Hepatocyte (in vitro differentiated cells): ENCODE measurements at places on chromosomes 6 and 20. TPM values are rescaled to one million over a fixed set of nuclear protein-coding genes. Genes with fewer than 3 reads are reported as not detected.
A peak's percentile ranks its signal among the peaks of the same experiment; 100 is the strongest.

GRCh38 chr6:130934848-130935585, 107.8 kb downstream of the SMLR1 start:
- no peaks in the 10 kb centered on the region for H3K27me3 ChIP-seq
- no peaks in the 10 kb centered on the region for H3K36me3 ChIP-seq
- no peak for DNase-seq
- peaks cover 49% of the 10 kb centered on the region for H3K4me1 ChIP-seq
- no peak overlapping the region for H3K4me3 ChIP-seq

DNA sequence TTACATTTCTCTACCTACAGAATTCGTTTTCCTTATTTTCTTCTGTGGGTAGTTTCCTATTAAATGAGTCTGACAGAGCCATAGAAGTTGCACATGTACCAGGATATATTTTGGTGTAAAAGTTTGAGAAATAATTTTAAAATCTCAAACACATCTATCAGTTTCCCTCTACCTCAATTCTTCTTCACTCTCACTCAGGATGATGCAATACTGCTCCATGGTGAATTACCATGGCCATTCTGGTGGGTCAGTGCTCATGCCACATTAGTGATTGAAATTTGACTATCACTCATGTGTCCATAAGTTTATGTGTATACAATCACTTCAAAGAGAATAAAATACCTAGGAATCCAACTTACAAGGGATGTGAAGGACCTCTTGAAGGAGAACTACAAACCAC, 151.7 kb downstream of the ARHGAP18 start:
- no peaks in the 10 kb centered on the region for H3K27me3 ChIP-seq
- no peaks in the 10 kb centered on the region for H3K4me1 ChIP-seq
- no peak overlapping the region for H3K27ac ChIP-seq
- no peak overlapping the region for H3K4me3 ChIP-seq
- no peak for DNase-seq

DNA sequence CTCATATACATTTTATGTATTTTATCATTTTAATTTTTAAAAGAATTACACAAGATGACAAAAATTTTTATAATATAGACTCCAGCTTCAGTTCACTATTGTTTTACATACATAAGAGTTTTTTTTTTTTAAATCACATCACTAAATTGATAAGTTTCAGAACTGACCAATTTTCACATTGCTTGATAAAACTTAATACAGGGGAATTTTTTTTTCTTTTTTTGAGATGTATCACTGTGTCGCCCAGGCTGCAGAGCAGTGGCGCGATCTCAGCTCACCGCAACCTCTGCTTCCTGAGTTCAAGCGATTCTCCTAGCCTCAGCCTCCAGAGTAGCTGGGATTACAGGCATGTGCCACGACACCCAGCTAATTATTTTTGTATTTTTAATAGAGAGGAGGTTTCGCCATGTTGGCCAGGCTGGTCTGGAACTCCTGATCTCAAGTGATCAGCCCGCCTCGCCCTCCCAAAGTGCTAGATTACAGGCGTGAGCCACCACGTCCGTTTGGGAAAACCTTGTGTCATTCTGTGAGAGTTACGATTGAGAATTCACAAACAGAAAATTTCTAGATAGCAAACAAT, 36.6 kb upstream of the BTN3A2 start:
- peak overlapping the region; percentile 14 for H3K4me3 ChIP-seq
- no peak for DNase-seq
- H3K36me3 ChIP-seq, result no peaks in the 10 kb centered on the region
- H3K27me3 ChIP-seq, result peaks cover 27% of the 10 kb centered on the region
- H3K27ac ChIP-seq, result no peak overlapping the region

GRCh38 chr6:153980171-153980570, 58.9 kb upstream of the OPRM1 start:
- no peaks in the 10 kb centered on the region for H3K4me1 ChIP-seq
- H3K4me3 ChIP-seq, result no peak overlapping the region
- H3K27me3 ChIP-seq, result no peaks in the 10 kb centered on the region
- no peaks in the 10 kb centered on the region for H3K36me3 ChIP-seq
- no peak overlapping the region for H3K27ac ChIP-seq
- no peak for DNase-seq

DNA sequence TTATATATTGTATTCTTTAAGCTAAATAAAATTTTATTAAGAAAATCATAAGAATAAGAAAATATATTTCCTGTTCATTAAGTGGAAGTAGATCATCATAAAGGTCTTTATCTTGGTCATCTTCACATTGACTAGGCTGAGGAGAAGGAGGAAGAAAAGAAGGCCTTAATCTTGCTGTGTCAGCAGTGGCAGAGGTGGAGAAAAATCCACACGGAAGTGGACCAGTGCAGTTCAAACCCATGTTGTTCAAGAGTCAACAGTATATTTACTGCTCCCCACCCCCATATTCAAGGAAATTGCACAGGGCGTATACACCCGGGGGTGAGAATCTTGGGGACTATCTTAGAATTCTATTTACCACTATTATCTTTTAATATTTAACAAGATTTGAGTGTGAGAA, 178.6 kb upstream of the SCGN start:
- no peak overlapping the region for H3K27ac ChIP-seq
- DNase-seq, result no peak
- no peaks in the 10 kb centered on the region for H3K4me1 ChIP-seq
- H3K4me3 ChIP-seq, result no peak overlapping the region
- H3K27me3 ChIP-seq, result no peaks in the 10 kb centered on the region

Gene OTOR
- polyA plus RNA-seq, result 0.61 TPM in 1 of 2 replicates, not detected in the other

Gene KHDC1
- 5.5 and 7.3 TPM in 2 replicates for polyA plus RNA-seq

Gene FAM8A1
- 16.2 and 23.5 TPM in 2 replicates for polyA plus RNA-seq
